ENCODE measurements at places on chromosomes 3 and 15. TPM values are rescaled to one million over a fixed set of nuclear protein-coding genes. Genes with fewer than 3 reads are reported as not detected.

The SYNPR gene
- total RNA-seq = 0.52 TPM

The CIDEC gene
- 20.4 TPM for total RNA-seq

The MYRIP gene
- 0.80 TPM for total RNA-seq

The GRM2 gene
- 0.27 TPM for total RNA-seq

The CHAC1 gene
- 22.1 TPM for total RNA-seq

DNA sequence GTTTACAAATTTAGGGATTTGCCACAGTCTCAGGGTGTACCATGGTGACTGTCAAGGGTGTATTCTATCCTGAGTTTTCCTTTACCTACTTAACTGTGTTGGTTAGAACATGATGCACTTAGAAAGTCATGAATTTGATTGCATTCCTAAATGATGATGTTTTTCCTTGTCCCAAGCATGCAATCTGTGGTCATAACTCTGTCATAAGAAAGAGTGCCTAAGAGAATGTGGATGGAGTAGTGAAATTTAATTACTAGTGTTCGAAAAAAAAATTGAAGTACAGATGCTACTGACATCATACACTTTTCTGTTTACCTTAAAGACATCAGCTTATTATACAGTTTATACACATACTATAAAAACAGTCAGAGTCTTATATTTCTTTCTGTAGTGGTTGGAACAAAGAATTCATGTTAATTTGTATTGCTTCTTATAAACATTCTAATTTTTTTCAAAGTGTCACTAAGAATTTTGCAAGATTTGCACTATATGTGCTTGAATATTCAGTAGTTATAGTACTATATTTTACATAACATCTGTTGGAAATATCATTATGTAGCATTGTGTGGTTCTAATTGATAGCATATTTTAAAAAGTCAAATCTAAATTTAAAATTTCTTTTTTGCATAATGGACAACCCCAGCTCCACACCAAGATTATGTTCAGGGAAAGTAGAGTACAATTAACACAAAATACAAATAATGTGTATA, 231.3 kb upstream of the KCNMB2 start:
- DNase-seq = no peak

DNA sequence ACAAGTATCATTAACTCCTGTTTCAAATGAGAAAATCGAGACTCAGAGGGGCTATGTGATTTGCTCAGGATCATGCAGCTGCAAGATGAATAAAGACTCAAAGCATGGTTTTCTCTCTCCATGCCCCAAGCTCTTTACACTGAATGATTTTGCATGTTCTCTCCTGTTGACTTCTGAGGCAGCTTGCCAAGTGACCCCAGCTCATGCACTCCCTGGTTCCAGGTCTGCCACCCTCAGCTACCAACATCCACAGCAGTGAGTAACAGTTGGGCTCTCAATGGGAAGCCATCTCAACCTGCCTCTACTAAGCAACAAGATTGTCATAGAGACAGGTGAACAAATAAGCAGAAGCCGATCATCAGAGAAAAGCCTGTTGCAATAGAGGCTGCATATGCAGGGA, 116.9 kb upstream of the GADL1 start:
- no peak for DNase-seq

DNA sequence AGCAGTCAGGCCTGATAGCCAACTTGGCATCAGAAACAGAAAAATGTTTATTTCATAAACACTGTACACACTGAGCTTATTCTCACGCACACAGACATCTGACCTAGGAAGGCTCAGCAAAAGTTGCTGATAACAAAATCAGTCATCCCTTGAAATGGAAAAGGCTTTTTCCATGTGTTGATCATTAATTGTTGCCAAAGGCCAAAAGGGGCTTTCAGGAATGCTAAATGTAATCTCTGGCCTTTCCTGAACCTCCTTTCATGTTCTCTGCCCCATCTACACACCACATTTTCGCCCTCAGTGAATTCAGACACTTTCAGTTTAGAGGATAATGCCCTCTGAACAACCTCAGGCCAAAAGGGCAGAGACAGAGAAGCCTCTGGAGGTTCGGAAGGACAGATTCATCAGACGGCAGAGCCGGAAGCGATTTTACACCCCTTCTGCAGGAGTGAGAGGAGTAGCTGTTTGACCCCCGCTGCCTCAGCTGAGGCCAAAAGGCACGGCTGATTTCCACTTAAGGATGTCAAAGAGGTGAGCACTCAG, 14.5 kb downstream of the RTP4 start:
- DNase-seq = peak; percentile 13

GRCh38 chr3:243356-243725, 46.8 kb downstream of the CHL1 start:
- no peak for DNase-seq

DNA sequence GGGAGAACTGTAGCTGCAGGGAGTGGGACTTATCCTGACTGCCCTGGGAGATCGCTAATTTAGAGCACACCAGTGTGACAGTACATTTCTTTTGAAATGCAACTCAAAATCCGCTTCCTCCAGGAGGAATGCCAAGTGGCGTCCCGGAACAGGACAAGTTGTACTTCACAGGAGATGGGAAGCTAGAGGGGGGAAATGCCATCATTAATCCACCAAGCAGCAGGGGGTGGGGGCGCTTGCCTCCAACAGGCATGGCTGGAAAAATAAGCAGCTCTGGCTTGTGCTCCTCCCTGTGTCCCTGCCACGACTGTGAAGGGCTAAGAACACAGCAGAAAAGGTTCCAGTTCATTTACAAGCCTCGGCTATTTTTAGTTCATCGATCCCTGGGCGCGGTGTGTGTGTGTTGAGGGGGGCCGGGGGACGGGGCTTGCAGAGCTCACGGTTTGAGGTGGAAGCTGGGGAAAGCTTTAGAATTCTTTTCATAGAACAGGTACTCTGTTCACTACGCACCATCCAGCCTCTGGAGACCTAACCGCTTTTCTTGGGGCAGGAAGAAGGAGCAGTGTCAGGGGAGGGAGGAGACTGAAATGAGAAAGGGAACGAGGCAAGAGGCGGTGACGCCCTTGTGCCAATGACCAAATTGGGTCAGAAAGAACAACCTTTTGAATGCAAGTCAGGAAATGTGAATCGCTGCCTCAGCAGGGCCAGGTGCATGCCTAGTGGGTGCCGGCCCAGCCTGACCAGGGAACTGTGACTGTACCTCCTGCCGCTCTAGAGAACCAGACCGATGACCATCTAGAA, 51.8 kb upstream of the DGKG start:
- DNase-seq = peak; percentile 47

DNA sequence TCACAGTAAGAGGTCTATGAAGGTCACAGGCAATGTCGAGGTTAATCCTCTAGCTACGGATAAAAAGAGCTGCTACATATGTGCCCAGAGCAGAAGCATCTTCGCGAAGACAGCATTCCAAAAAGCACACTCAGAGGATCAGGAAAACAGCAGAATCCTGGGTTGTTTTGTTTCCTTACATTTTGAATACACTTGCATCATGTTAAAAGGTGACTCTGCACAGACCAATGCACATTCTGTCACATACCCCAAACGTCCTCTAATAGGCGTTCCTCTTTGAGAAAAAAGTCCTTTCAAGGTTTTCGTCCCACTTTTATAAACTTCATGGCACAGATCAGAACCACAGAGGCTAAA, 52.7 kb downstream of the VGLL4 start:
- DNase-seq = no peak

Data from hepatocyte (in vitro differentiated cells).